Lower lobe of right lung (tissue), 2 donors: ENCODE measurements at places on chromosomes 4 and X. TPM values are rescaled to one million over a fixed set of nuclear protein-coding genes. Genes with fewer than 3 reads are reported as not detected.

Gene PF4V1
- total RNA-seq, result not detected

Gene DUSP9
- total RNA-seq, result not detected

Gene ATOH1
- total RNA-seq, result not detected

Gene ARMCX6
- total RNA-seq, result 36.5 TPM

Gene MAGEA11
- total RNA-seq, result not detected

Gene TCEAL5
- not detected for total RNA-seq

Gene GCNA
- 2.1 TPM for total RNA-seq

Gene SCD5
- 17.7 TPM for total RNA-seq

Gene ERCC6L
- 0.24 TPM for total RNA-seq
